ENCODE measurements at places on chromosomes 11 and 22. TPM values are rescaled to one million over a fixed set of nuclear protein-coding genes. Genes with fewer than 3 reads are reported as not detected.

Gene KCNK7
- 1.3 TPM for total RNA-seq

Gene CCDC88B
- total RNA-seq, result 1.8 TPM

Gene MRGPRD
- not detected for total RNA-seq

Gene FAM111A
- total RNA-seq, result 57.4 TPM

Gene MS4A12
- not detected for total RNA-seq

Gene LRRC32
- total RNA-seq, result 117 TPM

- DNase-seq, result no peak
Observed at GRCh38 chr11:22974251-22974650, 114.0 kb upstream of the CCDC179 start.

GRCh38 chr11:134541355-134541754 is 129.3 kb upstream of the B3GAT1 start:
- DNase-seq, result no peak

GRCh38 chr11:134529212-134530096 is 117.4 kb upstream of the B3GAT1 start:
- DNase-seq, result no peak

DNA sequence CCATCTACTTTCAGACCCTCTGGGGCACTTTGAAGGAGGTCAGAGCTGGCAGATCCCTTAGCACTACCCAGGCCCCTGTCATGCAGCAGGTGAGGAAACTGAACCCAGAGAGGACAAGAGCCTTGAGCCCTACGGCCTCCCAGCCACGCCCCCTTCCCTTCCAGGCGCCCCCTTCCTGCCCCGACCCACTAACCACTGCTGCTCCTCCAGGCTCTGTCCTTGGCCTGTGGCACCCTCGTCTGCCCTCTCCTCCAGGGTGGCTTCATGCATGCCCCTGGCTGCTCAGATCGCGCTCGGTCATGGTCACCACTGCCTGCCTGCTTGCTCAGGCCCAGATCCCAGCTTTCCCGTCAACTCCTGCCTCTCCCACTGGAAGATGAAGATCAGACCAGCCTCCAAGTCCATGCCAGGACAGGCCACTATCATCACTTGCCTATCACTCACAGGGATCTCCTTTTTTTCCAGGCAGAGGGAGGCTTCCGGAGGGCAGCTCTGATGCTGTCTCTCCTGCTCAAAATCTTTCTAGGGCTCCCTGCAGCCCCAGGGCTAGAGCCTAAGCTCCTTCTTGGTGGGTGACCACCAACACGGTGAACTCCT is 30.7 kb downstream of the ELFN2 start:
- no peak for DNase-seq

DNA sequence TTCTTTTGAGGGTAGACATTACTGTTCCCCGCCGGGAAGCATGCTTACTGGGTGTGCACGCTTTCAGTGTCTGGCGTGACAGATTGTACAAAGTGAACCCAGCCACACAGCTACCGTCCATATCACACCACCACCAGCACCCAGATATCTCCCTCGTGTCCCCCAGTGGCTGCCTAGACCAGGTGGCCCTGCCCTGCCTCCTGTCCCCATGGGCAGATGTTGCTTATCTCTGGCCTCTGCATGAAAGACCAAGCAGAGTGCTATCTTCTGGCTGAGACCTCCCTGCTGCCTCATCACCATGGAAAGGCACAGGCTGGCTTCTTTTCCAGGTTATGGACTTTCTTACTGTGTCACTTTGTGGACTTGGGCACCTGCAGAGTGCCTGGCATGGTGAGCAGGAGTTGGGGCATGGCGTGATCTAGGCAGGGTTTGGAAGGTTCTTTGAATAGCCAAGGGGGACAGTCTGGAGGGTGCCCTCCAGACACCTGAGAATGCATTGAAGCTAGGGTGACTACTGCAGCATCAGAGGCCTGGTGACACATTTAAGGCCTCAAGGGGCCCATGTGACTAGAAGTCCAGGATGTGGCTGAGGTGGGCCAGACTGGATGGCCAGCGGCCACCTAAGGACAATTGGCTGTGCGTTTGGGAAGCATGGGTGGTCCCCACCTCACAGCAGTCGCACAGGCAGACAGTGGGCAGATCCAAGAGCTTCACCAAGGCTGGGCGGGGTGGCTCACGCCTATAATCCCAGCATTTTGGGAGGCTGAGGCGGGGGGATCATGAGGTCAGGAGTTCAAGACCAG is 4.7 kb downstream of the TANGO2 start:
- no peak for DNase-seq

DNA sequence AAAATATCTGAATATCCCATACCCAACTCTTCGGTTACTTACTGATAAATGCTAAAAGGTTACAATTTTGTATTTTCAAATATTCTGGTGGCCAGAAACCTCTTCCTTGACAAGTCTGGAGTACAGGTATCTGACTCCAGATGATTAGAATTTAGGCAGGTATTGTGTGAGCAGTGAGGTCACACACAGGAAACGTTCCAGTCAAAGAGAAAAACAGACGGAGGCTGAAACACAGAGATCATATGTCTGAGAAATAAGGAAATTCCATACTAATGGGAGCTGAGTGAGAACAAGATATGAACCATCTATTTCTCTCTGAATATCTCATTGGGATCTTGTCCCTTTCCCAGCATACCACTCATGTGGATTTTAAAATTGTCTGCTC is 89.4 kb upstream of the IGLL5 start:
- no peak for DNase-seq

GRCh38 chr11:32136657-32137056 is 45.8 kb downstream of the RCN1 start:
- DNase-seq, result no peak

- no peak for DNase-seq
Observed at GRCh38 chr11:58921778-58922390, 17.4 kb upstream of the GLYATL1 start.

DNA sequence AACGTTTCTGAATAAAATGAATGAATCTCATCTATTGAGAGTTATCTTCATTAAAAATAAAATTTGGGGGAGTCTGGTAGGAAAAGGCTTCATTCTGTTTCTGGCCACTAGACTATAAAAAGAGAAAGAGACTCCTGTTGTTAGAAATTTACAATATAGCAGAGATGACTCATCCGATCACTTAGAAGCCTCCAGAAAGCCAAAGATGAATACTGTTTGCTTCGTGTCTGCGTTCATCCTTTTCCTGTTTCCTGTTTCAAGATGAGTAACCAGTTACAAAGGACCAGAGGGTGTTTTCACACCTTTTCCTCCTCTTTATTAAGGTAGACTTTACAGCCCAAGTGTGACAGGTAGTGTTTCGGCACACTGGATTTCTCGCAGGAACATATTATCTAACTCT is 1120.7 kb downstream of the LRRC4C start:
- DNase-seq, result peak; percentile 82

DNA sequence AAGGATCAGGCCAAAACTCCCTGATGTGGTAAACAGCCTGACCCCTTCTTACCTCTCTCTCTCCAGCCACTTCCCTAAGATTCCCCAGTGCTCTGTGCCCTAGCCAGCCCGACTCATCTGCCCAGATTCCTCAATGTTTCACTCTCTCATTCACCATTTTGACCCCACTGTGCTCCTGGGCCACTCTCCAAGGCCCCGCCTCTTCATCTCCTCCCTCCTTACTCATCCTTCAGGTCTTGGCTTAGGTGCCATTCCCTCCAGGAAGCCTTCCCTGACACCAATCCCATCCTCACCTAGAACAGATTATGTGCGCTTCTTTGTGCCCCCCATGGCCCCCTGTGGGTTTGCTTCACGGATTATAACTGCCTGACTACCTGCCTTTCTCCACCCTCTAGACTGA is 13.2 kb downstream of the SLC43A3 start:
- no peak for DNase-seq

DNA sequence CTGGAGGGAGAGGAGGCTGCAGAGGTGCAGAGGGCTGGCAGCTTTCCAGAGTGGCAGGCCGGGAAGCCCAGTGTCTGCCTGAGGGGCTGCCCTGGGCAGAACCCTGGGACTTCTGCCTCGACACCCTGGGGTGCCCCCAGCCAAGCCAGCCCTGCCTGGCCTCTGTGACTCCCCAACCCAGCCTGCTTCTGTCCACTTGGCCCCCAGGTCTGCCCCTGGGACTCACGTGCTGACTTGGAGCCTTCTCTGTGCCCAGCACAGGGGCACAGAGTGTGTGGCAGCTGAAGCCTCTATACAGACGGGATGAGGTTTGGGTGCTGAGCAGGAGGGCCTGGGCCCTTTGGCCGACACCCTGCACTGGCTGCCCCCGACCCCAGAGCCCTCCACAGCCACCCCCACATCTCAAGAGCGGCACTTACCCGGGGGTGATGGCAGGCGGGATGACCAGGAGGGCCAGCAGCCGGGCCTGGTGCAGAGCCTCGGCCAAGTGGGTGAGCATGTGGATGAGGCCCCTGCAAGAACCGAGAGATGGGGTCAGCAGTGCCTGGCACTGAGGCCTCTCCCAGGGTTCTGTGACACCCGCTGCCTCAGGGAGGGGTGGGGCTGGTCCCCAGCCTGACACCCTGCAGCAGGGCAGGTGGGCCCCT is 17.5 kb downstream of the CHID1 start:
- no peak for DNase-seq

DNA sequence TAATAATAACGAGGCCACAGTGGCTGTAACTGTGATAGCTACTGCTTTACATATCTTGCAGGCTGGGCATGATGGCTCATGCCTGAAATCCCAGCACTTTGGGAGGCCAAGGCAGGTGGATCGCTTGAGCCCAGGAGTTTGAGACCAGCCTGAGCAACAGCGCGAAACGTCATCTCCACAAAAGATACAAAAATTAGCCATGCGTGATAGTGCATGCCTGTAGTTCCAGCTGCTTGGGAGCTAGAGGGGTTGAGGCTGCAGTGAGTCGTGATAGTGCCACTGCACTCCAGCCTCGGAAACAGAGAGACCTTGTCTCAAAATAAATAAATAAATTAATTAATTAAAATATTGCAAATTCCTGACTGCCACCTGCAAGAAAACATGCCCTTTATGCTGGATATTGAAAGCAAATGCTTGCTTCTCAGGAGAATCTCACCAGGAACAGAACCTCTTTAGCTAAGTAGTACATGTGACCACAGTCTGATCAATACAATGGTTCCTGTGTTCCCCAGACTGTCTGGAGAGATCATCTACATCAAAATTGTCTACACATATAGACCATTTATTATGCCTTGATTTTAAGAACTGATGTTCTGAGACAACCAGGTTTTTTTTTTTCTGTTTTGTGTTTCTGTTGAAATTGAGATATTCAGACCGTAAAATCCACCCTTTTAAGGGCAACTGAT is 6.3 kb downstream of the ZBTB3 start:
- DNase-seq, result no peak

DNA sequence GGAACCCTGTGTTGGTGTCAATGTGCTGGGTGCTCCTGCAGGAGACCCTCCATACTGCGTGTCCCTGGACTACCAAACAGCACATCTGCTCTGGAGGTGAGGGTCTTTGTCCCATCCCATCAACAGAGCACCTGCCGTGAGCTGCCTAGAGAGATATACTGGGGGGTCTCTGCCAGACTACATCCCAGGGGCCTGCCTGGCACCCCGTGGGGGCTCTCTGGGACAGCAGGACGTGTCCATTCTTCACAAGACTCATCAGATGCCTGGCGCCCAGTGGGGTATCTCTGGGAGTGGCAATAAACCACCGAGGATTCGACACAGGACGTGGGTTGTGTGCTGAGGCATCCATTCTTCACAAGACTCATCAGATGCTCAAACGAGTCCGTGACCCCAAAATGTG is 42.7 kb downstream of the SHANK2 start:
- no peak for DNase-seq

DNA sequence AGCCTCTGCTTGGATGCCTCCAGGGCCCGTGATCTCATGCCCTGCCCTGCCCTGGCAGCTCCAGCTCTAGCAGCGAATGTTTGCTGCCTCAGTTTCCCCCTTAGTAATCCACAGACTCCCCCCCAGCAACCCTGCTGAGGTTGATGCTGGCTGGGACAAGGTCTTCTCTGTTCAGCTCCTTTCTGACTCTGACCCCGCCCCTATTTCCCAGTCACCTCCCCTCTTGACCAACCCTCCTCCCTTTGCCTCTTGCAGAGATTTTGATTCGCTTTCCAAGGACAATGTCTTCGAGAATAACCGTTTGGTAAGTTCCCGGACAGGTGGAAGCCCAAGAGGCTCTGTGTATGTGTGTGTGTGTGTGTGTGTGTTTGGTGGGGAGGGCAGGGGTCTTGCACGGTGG is 5.6 kb downstream of the MICALL1 start:
- no peak for DNase-seq

GRCh38 chr11:108289699-108290098 is 66.8 kb downstream of the ATM start:
- no peak for DNase-seq

- DNase-seq, result no peak
Observed at GRCh38 chr22:33188326-33188725, 130.1 kb upstream of the SYN3 start.

GRCh38 chr22:20952544-20953341 is 14.3 kb upstream of the AIFM3 start:
- DNase-seq, result no peak

DNA sequence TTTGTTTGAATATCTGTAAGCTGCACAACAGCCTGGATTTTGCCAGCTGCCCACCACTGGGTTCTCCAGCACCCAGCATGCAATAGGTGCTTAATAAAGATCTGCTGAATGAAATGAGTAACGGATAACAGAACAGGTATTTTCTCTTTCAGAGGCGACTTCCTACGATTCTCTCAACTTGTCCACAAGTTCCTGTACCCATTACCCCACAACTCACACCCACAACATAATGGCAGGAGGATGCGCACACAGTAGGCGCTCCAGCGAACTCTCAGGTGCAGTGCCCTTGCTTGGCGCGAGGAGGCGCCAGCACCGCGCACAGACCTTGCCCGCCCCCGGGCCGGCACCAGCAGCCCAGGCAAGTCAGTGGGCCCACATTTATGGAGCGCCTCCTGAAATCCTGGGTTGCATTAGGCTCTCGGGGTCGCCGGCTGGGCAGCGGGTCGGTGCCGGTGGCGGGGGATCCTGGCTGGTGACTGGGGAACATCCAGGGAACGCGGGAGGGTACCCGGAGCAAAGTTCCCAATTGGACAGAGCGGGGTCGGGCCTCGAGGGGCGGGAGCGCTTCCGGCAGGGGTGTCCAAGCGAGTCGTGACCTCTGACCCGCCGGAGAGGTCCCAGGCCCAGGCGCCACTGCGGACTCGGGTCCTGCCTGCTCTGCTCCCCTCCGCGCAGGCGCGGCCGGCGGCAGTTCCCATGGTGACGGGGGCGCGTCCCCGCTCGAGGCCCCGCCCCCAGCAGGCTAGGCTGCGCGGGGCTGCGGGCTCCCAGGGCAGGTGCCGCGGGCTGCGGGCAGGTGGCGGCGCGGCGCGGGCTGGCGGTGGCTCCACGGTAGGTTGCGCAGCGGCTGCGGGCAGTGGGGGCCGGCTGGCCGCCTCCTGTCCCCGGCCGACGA is at the start of gene KIAA1671:
KIAA1671 (plus strand) TSS at position 775 of the 895 bp plus-strand sequence. CDS start 75,284 bp downstream, outside the sequence.
- DNase-seq, result peak; percentile 87
